Fibroblast of skin of right quadriceps (primary cell): ENCODE measurements at places on chromosomes 13 and 19.

GRCh38 chr13:112077729-112078128, 10.8 kb downstream of the SOX1 start:
- DNase-seq = no peak

- no peak for DNase-seq
These were observed 187.1 kb downstream of the KATNAL1 start for GRCh38 chr13:30120133-30120822.

DNA sequence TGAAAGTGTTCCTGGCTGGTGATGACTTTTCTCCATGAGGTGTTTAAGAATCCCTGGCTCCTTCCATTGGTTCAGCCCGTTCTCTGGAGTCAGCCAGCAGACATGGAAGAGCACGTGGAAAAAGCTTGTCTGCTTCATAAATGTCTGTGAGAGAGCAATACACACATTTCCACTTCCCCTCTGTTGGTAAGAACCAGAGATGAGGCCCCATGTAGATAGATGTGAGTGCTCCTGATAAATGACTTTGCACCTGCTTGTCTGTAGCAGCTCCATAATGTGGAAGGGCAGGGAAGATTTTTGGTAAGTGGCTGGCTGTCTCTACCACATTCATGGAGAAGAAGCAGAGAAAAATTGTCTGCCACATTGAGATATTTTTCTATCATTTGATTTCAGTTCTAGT, 325.8 kb downstream of the LMO7 start:
- no peak for DNase-seq

DNA sequence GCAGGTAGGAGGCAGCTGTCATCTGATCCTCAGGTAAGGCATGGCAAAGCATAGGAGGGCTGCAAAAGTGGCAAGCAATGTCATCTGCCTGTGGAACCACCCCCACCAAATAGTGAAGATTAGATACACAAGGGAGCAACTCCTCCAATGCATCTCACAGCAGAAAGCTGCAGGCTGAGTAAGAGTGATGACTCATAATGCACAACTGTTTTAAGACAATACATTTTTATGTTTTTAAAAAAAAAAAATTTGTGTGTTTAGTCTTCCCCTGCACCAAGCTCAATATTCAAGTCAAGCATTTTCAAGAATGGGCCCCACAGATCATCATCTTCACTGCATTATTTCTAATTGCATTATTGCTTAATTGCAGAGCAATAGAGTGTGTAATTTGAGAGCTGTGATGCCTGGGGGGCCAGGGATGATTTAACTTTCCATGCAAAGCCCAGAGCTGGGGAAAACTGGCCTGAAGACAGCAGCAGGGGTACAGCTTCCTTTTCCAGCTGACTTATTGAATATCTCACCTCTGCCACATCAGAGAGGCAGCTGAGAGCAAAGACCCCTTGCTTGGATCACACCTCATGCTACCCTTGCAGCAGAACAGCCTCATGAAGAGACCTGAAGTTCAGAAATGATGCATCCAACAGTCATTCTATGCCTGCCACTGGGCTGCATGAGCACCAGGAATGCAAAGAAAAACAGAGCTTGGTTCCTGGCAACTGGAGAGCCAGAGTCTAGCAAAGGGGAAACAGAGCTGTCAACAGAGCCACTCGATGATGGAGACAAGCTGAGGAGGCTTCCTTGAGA, 22.7 kb upstream of the POP4 start:
- peak; percentile 57 for DNase-seq

- DNase-seq = no peak
These were observed 24.9 kb downstream of the CELF5 start for GRCh38 chr19:3249408-3249807.

- DNase-seq = no peak
These were observed 19.8 kb downstream of the PEPD start for GRCh38 chr19:33501693-33502356.

DNA sequence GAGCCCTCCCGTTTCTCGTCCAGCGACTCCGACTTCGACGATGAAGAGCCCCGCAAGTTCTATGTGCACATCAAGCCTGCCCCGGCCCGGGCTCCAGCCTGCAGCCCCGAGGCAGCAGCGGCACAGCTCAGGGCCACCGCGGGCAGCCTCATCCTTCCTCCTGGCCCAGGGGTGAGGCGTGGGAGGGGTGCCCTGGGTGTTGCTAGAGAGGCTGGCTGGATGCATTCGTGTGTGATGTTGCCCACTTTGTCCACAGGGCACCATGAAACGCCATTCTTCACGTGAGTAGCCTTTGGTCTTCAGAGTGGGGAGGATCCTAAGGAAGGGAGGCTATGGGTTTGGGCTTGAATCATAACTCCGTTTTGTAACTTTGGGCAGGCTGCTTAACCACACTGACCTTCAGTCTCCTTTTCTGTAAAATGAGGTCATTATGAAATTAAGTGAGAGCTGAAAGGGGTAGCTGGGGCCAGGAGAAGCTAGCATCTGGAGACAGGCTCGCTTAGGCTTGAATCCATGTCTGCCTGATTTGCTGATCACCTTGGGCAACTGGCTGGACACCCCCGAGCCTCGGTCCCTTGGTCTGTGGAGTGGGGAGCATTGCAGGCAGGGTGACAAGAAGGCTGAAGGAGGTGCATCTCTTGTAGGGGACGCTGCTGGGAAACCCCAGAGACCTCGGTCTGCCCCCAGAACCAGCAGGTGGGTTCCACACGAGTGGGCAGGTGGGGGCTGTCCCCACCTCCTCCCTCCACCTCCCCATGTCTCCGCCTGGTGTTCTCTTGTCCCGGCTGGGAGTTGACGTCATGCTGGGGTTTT, 18.7 kb upstream of the B3GNT3 start:
- no peak for DNase-seq

- no peak for DNase-seq
These were observed 63.0 kb downstream of the TBC1D4 start for GRCh38 chr13:75418997-75419396.

DNA sequence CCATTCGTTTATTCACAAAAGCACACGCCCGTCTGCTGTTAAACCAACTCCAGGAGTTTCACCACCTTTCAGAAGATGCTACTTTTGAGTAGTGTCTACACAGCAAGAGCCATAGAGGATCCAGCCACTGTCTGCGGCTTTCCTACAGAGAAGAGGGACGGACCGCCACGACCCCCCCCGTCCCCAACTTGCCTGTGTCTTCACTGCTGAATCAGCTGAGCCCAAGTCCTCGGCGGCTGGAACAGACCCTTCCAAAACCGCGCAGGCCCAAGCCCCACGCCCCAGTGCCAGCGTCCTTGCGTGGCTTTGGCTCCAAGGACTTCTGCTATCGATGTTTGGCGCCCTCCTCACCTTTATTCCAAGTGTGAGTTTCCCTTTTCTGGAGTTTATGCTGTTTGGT, 65.1 kb downstream of the SPACA7 start:
- DNase-seq = no peak

GRCh38 chr13:106686163-106686562, 118.2 kb upstream of the ARGLU1 start:
- DNase-seq = no peak

- DNase-seq = no peak
These were observed 15.5 kb upstream of the KCNN1 start for GRCh38 chr19:17951157-17951989.

GRCh38 chr13:33150126-33150525, 133.9 kb downstream of the KL start:
- peak; percentile 39 for DNase-seq

- DNase-seq = no peak
These were observed 9.7 kb downstream of the EFNA2 start for GRCh38 chr19:1295169-1296012.

DNA sequence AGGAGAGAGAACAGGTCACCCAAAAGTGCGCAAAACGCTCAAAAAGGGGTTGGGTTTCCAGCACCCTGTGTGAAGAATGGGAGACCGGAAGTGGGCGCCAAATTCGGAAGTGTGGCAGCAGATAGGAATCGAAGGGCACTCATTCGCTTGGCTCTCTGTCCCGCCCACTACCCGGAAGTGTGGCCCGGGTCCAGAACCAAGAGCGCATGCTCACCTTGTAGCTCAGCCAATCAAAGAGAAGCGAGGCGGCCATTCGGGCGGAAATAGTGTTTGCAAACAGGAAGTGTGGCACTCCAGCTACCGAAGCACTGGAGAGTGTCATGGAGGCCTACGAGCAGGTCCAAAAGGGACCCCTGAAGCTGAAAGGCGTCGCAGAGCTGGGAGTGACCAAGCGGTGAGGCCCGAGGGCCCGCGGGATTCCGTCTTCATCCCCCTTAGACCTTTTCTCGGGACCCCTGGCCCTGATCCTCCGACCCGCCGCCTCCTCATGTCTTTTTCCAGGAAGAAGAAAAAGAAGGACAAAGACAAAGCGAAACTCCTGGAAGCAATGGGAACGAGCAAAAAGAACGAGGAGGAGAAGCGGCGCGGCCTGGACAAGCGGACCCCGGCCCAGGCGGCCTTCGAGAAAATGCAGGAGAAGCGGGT, at the start of gene FAM32A:
Gene FAM32A, plus strand, starts transcription at position 288 of the 645 bp plus-strand sequence. Its CDS starts 33 bp downstream, at position 321.
- DNase-seq = peak; percentile 99

- no peak for DNase-seq
These were observed 56.9 kb upstream of the ZNF254 start for GRCh38 chr19:24029941-24030636.

- no peak for DNase-seq
These were observed 15.8 kb upstream of the SPRYD7 start for GRCh38 chr13:49951754-49952535.

DNA sequence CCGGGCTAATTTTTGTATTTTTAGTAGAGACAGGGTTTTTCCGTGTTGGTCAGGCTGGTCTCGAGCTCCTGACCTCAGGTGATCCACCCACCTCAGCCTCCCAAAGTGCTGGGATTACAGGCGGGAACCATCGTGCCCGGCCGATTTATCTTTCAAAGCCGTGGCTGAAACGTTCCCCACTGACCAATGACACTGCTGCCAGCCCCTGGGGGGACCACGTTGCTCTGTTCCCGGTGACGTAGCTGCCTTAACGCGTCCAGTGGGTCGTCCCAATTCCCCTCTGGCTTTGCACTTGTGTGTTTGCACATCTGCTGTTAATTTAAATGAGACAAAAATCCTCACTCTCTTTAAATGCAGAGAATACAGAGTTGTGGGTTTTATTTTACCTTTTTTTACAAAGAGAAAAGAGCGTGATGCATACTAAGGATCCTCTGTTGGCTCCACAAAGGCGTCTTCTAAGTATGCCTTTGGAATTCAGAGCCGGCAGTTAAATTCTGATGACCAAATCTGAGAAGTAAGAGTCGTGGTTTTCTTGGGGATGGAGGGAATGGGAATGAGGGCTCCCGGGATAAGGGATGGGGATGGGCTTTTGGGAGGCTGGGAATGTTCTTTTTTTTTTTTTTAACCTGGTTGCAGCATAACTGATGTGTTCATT, 18.6 kb upstream of the LMTK3 start:
- peak; percentile 32 for DNase-seq

DNA sequence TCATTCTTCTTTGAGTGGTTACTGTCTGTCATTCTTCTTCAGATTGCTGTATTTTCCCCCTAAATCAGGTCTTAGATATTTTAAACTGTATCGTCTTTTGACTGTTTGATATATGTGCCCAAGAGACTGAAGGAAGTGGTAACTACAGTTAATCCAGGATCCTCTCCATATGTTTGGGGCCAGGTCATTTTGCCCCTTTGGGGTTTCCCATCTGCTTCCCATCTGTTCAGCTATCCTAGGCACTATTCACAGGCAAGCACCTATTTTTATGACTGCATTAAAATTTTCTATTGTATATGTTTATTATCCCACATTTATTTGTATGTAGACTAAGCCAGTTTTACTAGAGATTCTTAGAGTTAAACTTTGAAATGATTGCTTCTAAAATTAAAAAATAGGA, 244.2 kb downstream of the PCCA start:
- DNase-seq = no peak

GRCh38 chr19:13195678-13196077, 45.5 kb downstream of the IER2 start:
- DNase-seq = no peak

GRCh38 chr13:91510058-91510457, 111.6 kb downstream of the GPC5 start:
- no peak for DNase-seq
